ENCODE measurements at places on chromosomes 1 and 21.

GRCh38 chr1:247228133-247228532 is 27.7 kb upstream of the VN1R5 start:
- DNase-seq: no peak

GRCh38 chr1:178066296-178066907 is 27.5 kb upstream of the RASAL2 start:
- no peak for DNase-seq

DNA sequence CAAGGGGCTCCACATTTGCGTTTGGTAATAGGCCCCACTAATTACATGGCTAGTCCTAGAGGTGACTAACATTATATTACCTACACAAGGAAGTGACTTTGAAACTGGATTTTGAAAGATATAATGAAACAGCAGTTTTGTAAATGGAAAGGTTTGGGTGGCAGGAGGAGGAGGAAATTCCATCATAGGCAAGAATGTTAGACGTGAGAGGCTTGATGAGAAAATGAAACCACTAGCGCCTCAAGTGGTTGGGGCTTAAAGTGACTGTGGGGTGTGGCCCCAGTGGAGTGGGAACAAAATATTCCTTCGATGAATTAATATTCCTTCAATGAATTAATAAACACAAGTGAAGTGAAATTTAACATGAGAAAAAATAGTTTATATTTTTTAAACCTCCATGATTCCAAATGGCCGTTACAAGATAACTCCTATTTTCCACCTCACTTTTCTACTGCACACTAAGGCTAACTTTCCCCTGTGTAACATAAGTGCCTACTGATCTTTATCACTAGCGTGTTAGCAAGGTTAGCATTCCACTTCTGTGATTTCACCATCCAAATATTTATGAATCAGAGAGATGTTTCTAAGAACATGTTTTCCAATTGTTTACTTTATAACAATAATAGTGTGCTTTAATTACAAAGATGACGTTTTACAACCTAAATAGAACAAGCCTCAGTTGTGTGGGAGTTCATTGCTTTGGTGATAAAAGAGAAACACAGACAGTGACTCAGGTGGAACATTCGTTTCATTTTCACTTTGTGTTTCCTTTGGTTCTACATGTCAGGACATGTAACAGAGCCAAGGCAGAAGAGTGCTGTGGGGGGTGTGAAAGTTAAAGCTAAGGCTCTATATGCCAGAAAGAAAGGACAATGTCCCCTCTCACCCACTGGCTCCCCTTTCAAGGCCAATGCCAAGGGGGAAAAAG is 12.5 kb upstream of the ATF3 start:
- DNase-seq: peak; percentile 83

DNA sequence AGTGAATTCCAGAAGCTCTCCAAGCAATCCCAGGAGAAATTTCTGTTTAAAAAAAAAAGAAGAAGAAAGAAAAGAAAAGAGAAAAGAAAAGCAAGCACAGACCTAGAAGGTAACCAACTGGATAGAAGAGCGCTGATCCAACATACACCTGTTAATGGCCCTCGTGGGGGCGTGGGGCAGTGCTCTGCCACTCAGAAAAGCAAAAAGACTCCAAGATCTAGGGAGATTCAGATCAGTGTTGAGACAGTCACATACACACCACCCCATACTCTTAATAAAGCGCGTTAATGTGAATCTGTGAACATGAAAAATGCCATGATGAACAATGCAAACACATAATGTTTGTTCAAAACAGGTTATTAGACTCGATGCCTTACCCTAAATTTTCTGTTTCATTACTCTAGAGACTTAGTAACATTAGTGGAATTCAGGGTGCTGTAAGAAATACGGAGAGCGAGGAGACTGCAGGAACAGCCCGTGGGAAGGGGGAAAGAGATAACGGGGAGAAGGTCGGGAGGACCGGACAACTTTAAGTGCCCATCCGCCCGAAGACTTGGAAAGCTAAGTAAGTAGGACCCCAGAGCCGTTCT is 406 bp downstream of the NME7 start:
- DNase-seq: no peak

- DNase-seq: no peak
Observed at GRCh38 chr1:97500760-97501159, 420.1 kb downstream of the DPYD start.

GRCh38 chr1:78996791-78997190 is 9.7 kb downstream of the ADGRL4 start:
- DNase-seq: no peak

GRCh38 chr1:29641921-29642320 is 405.6 kb downstream of the PTPRU start:
- DNase-seq: no peak

DNA sequence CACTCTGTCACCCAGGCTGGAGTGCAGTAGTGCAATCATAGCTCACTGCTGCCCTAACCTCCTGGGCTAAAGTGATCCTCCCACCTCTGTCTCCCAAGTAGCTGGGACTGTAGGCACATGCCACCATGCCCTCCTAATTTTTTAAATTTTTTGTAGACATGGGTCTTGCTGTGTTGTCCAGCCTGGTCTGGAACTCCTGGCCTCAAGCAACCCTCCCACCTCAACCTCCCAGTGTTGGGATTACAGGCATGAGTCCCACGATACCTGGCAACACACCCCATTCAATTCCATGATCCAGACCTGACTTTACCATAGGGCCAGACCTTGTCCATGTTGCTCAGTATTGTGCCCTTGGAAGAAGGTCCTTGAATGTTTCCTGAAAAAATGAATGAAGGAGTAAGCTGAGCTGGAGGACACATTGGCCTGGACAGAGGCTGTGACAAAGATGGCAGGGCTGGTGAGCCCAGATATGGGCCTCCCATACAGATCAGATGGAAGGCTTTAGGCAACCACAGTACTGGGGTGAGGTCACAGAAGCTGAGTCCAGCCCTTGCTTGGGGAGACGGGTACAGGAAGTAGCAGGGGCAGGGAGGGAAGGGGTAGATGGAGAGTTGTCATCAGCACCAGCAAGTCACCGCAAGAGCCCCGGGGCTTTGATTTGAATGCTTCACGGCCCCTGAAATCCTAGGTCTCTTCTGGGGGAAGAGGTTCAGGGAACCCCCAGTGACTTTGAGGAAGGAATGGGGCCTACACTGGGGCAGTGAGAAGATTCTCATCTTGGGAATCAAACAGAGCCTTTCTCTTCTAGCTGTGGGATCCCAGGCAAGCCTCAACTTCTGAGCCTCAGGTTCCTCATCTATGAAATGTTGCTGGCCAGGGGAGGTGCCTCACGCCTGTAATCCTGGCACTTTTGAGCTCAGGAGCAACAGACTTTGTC is 40.1 kb upstream of the DMBX1 start:
- no peak for DNase-seq

DNA sequence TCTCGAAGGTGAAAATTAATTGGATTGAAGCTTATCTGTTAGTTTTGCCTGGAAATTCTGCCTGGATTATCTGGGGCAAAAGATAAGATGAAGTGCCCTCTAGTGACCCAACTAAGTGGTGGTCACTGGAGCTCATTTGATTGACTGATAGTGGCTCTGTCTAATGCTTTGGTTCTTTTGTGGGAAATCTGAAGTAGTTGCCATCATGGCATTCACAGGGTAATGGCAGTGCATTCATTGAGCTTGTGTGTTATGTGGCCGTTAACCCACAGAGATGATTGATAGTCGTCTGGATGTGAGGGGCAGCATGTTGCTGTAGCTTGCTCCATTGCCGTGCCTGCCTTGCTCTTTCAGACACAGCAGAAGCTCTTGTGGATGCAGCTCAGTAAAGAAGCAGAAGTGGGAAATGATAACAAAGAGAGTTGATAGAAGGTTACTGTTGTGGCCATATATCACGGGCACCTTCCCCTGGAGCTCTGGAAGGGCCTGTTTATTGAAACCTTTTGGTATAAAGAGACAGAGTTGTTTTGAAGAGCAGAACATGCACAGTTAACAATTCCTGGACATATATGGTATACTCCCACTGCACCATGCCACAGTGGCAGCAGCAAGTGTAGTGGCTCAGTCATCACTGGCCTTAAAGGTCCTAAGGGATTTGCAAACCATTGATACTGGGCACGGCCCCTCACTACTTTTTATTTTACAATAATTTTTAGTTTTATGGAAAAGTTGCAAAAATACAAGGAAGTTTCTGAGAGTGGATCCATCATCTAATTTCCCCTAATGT is 42.0 kb downstream of the CXADR start:
- DNase-seq: peak; percentile 36

Data from foreskin fibroblast (primary cell).